ENCODE measurements at places on chromosomes 4 and X.

DNA sequence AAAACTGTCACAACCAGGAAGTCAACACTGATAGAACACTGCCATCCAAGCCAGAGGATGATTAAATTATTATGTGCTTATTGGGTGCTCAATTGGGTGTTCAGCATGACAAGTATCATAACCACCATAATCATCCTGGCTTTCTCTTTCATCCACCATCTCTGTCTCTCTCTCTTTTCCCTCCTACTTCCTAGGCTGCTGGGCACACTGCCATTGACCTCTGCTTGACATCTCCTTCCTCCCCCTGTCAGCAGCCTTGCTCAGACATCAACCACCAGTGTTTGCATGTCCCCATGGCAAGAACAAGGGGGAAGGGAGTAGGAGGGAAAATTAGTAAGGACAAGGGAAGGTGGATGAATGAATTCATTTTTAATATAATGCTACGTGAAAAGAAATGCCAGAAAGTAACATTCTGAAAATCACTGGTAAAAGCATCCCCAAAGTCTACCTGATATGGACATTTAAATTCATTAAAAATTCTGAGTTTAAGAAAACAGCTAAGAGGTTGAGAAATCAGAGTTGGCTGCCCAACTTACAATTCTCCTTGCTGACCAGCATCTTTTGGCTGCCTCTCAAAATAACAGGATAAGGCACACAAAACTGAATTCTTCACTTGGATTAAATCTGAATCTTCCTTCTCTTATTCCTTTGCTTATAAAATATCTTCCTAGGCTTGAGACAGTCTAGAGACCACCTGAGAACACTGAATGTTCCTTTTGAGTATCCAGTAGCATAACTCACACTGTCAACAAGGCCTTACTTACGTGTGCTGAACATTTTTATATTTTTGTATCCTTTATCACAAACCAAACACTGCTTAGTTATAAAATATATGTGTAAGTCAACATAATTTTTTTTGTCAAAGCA, 48.5 kb downstream of the SNCA start:
- no peak for DNase-seq

- DNase-seq: no peak
Measured at GRCh38 chrX:16451334-16451733, 198.6 kb upstream of the S100G start.

DNA sequence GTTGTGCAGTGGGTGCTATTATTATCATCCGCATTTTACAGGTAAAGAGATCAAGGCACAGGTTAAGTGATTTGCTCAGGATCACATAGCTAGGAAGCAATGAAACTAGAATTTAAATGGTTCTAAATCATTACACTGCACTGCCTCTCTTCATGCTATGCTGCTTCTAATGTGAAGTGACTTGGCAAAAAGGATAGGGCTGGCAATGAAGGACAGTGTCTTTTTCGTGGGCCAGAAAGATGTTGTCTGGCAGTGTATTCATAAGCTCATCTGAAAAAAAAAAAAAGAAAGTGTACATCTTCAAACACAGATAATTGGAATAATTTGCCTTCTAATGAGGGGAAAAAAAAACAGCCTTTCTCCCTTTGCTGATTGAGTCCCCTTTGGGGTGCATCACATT, 132.2 kb upstream of the FUNDC1 start:
- DNase-seq: no peak

DNA sequence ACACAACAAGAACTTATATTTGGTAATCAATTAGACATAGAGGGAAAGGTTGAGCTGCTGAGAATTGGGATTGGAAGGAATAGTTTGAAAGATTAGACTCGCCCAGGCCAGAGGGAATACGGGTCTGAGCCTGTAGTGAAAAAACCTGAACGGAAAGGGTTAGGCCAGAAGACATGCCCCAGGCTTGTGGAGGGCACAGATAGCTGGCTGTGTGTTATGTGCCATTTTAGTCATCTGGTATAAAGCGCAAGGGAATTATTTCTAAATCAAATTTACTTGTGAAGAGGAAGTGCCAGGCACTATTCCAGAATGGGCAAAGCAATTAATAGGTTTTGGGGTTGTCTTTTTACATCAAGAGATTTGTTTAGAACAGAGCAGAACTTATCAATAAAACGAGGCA, 187.5 kb upstream of the ANKRD50 start:
- no peak for DNase-seq

- DNase-seq: peak; percentile 89
Measured at GRCh38 chr4:109548655-109549054, 11.4 kb upstream of the MCUB start.

- DNase-seq: no peak
Measured at GRCh38 chr4:153465140-153465539, 1.0 kb upstream of the TMEM131L start.

GRCh38 chr4:26055855-26056254, 141.8 kb downstream of the SMIM20 start:
- DNase-seq: no peak

GRCh38 chrX:53682885-53683555, 3.5 kb downstream of the HUWE1 start:
- DNase-seq: peak; percentile 21

- DNase-seq: no peak
Measured at GRCh38 chr4:109078724-109079123, 223.7 kb downstream of the COL25A1 start.

- DNase-seq: no peak
Measured at GRCh38 chr4:27000122-27000521, 139.5 kb downstream of the STIM2 start.

DNA sequence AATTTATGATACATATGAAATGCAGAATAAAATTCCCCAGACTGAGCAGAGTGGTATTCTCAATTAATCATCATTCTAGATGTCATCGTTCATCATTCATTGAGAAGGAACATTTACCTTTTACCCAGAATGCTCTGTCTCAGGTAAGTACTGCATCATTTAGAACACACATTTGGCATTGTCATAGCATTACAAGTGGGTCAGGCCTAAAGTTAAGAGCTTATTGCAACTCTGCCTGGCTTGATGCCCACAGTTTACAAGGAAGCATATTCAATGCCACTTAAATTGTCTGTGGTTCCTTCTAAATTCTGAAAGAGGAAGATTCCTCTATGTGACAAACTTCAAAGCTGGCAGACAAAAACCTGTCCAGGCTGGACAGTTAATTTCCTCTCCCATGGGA, 87.3 kb downstream of the CAMK2D start:
- DNase-seq: no peak

GRCh38 chrX:51461053-51462044, 35.0 kb downstream of the NUDT11 start:
- peak; percentile 16 for DNase-seq

DNA sequence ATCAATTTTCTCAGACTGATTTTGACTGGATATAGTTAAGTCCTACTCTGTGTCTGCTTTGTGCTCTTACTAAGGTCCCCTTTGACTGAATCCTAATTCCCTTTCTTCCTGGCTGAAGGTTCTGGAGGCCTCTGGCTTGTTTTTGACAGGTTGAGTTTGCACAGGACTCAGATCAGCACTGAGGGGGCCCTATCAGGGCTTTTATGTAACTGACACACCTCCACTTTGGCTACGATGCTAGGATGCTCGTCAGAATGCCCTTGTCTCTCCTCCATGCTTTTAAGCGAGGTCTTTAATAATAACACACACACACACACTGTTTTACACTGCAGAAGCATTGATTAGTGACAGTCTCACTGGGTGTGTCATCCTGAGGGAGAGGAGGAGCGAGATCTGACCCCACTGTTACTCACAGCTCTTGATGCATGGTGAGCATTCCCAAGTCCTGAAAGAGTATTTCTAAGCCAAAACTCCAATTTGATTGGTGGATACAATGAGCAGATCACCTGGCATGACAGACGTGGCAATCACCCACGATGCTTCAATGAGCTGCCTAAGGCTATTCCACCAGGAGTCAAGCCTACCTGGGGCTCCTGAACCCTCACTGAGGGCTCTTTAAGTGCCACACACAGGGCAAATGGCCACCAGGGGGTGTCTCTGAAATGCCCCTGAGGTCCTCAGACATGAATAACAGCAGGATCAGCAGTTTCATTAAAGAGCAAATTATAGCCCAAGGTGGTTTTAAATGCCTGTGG, 130.4 kb upstream of the CPEB2 start:
- DNase-seq: no peak

- no peak for DNase-seq
Measured at GRCh38 chr4:118265312-118266144, 87.3 kb downstream of the PRSS12 start.

GRCh38 chr4:102596532-102596931, 95.4 kb downstream of the NFKB1 start:
- DNase-seq: no peak

DNA sequence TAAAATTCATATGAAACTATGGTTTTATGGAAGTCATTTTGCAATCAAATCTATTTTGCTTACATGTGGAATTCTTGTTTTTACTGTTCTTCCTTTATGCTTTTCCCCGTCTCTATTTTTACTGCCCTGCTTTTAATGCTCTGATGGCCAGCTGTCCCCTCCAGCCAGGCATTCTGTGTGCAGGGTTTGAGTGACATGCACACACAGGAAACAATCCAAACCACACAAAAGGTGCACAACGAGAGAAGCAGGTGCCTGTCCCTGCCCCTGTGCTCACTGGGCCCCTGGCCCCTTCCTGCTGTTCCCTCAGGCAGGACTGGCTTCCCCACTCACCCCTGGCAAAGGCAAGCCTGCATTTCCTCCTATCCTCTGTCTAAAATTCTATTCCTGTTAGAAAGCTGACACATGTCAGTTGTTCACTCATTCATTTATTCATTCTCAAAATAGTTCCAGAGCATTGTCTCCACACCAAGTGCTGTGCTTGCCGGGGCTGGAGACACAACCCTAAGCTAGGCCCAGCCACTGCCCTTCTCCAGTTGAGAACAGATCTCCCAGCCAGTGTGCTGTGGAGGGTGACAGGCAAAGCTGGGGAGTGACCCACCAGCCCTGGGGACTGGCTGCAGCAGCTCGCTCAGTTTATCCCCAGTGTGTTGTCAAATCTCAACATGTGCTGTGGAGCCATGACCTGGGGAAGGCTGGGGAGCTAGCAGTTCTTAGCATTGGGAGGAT, 346.3 kb downstream of the FBXW7 start:
- no peak for DNase-seq
